ENCODE measurements at places on chromosomes 2 and 18.

DNA sequence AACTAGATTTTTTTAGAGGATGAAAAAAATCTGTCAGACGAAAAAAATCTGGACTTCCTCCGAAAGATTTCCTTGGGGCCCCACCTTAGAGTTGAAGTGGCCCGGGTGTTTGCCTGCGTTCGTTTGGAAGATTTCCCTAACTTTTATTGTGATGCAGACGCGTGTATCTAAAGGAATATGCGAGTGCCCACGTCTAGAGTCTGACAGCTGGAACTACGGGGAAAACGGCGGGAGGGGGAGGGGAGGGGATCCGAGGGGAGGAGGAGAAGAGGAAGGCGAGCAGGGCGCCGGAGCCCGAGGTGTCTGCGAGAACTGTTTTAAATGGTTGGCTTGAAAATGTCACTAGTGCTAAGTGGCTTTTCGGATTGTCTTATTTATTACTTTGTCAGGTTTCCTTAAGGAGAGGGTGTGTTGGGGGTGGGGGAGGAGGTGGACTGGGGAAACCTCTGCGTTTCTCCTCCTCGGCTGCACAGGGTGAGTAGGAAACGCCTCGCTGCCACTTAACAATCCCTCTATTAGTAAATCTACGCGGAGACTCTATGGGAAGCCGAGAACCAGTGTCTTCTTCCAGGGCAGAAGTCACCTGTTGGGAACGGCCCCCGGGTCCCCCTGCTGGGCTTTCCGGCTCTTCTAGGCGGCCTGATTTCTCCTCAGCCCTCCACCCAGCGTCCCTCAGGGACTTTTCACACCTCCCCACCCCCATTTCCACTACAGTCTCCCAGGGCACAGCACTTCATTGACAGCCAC is 2.4 kb upstream of the SP9 start:
- no peak for DNase-seq

DNA sequence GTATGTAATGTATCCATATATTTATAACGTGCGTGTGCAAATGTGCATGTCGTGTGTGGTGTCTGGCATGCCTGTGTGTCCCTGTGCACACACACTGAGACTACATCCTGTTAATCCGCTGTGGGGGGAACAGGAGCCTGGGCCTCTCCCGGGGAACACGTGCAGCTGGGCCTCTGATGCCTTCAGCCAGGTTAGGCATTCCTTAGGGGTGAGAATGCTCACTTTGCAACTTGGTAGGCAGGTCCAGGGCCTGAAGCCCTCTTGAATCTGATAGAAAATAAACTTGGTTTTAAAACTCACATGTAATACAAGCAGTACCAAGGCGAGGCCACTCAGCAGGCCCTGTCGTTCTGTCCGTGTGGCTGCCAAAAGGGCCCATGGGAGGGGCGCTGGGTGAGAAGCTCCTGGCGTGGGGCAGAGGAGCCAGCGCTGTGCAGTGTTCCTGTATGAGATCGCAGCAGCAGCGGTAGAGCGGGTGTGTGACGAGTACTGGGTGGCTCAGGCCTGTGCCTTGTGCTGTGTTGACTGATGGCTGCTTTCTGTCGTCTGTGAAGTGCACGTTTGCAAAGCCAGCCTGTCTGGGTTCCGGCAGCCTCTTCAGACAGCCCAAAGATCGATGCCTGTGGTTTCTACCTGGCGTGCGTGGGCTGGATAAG is 16.2 kb downstream of the SALL3 start:
- no peak for DNase-seq

DNA sequence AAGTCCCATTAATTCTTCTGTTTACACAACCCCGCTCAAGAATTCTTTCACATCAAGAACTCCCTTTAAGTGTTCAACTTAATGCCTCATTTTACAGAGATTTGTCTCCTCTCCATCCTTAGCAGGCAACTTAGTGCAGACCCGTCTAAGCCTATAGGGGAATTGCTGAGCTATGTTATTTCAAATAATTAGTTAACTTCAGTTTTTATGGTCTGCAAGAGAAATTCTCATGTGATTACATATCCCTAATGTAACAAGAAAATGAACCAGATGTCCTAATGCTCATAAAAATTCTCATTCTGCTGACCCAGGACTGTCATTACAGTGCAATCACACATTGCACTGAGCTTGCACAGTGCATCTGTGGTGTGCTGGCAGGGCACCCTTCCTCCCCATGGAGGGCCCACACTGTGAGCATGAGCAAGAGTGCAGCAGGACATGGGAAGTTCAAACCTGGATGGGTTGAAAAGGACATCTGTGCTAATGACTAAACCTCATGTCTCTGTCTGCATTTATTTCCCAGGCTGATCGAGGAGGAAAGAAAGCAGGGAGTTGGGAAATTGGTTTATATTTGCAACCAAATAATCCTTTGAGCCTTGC is 97.1 kb downstream of the COL5A2 start:
- no peak for DNase-seq

GRCh38 chr2:228344531-228344930 is 163.0 kb upstream of the SPHKAP start:
- DNase-seq = no peak

- no peak for DNase-seq
Observed at GRCh38 chr2:55883829-55884228, 39.8 kb downstream of the EFEMP1 start.

- no peak for DNase-seq
Observed at GRCh38 chr2:178301649-178302238, 107.4 kb downstream of the OSBPL6 start.

DNA sequence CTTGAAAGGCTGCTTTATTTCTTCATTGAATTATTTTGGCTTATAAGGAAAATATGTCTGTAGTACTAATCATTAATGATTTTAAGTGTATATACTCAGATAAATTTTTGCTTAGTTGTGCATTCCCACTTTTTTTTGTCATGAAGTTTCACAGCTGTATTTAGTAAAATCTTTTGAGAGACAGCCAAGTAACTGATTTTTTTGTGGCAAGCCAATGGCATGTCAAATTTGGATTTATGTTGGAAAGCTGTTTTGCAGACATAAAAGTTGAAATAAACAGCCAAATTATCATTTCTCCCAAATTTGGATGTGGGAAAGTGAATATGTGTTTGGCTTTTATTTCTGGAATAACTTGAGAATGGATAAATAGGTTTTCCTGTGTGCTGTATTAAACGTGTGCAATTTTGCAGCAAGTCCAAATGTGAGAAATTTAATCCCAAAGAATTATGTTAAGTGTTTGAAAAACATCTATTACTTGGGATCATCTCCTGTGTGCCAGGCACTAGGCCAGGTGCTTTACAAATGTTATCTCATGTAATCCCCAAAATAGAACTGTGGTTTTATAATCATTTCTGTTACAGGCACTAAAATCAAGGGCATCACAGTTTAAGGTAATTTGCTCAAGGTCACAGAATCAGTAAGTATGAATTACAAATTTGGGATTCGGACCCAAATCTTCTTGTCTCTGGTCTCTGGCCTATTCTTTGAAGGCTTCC is 160.4 kb downstream of the PTPRM start:
- no peak for DNase-seq

- DNase-seq = no peak
Observed at GRCh38 chr18:40883271-40883670, 1071.8 kb upstream of the PIK3C3 start.

DNA sequence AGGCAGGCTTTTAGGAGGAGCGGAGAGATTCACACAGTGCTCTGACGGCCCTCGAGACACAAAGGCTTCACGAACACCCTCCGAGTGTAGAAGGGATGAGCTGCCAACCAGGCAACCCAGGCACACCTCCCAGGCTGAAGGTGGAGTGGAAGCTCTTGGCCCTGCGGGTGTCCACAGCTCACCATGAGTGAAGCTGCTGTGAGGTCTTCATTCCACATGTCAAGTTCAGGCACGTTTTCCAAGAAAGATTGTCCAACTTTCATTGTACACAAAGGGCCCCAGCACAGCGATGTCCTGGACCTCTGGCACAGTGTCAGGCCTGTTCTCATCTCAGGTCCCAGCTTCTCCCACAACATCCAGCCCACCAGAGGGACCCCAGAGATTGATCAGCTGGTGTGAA is 13.4 kb downstream of the PARD6G start:
- DNase-seq = no peak

- no peak for DNase-seq
Observed at GRCh38 chr18:2400701-2401196, 170.6 kb downstream of the METTL4 start.

DNA sequence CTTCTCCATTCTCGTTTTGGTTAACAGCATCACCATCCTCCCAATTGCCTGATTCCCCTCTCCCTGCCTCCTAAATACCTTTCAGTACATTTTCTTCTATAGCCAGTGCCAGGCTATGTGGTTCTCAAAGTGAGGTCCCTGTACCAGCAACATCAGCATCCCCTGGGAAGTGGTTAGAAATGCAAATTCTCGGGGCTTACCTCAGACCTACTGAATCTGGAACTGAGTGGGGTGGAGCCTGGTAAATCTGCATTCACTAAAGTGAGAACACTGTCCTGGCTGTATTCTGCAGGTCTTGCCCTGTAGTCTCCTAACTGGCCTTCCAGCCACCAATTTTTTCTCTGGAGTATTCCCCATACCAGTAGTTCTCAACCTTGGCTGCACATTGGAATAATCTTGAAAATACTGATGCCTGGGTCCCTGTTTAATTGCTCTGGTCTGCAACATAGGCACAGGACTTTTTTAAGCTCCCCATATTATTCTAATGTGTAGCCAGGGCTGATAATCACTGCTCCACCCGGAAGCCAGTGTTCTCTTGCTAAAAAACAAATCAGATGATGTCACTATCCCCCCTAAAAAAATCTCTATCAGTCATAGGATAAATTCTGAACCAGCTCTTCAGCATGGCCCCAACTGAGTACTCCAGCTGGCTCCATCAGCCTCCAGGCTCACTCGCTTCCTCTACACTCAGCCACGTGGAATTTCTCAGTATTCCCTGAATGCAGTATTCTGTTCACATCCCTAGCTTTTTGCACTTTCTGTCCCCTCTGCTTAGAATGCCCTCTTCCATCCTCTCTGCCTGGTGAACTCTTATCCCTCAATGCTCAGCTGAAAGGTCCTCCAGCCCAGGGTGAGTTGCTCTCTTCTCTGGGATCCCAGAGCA is 98.4 kb downstream of the CDK15 start:
- DNase-seq = no peak

GRCh38 chr2:176561706-176562105 is 292.5 kb downstream of the MTX2 start:
- DNase-seq = no peak

- no peak for DNase-seq
Observed at GRCh38 chr2:184425083-184425482, 173.2 kb upstream of the ZNF804A start.

Measured in activated T-helper 1 cell treated with anti-CD3 and anti-CD28 coated beads, Interleukin-2, amount 50 U/mL, for 16 hours (primary cell).